Vagina (tissue), 2 donors: ENCODE measurements at places on chromosomes 13 and 19.

GRCh38 chr19:2207991-2208860 is 27.9 kb downstream of the PLEKHJ1 start:
- DNase-seq = no peak

- DNase-seq = no peak
These were observed 34.8 kb downstream of the SLAIN1 start for GRCh38 chr13:77732287-77732686.

DNA sequence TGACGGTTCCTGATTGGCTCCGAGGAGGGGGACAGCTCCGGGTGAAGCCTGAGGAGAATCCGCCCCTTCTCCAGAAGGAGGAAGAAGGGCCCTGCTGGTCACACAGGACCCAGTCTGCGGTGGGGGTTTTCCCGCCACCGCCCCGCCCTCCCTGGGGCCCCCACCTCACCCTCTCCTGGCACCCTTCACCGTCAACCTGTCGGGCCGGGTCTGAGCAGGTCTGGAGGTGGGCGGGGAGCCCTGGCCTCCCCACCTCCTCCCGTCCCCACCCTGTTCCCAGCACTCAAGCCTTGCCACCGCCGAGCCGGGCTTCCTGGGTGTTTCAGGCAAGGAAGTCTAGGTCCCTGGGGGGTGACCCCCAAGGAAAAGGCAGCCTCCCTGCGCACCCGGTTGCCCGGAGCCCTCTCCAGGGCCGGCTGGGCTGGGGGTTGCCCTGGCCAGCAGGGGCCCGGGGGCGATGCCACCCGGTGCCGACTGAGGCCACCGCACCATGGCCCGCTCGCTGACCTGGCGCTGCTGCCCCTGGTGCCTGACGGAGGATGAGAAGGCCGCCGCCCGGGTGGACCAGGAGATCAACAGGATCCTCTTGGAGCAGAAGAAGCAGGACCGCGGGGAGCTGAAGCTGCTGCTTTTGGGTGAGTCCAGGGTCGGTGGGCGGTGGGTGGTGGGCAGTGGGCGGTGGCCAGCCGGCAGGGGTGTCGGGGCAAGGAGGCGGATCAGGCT is at the start of gene GNA15:
GNA15 (plus strand) TSS at position 73 of the 723 bp plus-strand sequence; CDS start at position 491, 418 bp downstream.
- DNase-seq = no peak

DNA sequence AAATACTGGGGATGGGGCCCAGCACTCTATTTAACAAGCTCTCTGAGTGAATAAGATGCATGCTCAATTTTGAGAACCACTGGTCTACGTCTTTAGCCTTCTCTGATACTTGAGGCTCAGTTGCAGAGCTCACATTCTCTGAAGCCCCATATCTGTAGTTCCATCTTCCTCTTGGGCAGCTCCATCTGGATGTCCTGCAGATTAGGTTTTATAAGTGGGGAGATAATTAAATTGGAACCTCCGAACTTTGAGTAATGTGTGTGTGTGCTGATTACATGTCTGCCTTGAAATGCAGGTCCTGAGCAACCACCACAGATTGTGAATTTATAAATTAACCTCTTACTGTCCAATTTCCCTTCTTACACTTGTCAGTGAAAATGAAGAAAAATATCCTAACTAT is 7.2 kb upstream of the RASL11A start:
- DNase-seq = no peak

- DNase-seq = no peak
These were observed 6.4 kb downstream of the PGLS start for GRCh38 chr19:17517898-17518297.

GRCh38 chr13:36069881-36070366 is 61.3 kb downstream of the DCLK1 start:
- DNase-seq = no peak

GRCh38 chr19:16914421-16914820 is 25.6 kb downstream of the F2RL3 start:
- DNase-seq = no peak

DNA sequence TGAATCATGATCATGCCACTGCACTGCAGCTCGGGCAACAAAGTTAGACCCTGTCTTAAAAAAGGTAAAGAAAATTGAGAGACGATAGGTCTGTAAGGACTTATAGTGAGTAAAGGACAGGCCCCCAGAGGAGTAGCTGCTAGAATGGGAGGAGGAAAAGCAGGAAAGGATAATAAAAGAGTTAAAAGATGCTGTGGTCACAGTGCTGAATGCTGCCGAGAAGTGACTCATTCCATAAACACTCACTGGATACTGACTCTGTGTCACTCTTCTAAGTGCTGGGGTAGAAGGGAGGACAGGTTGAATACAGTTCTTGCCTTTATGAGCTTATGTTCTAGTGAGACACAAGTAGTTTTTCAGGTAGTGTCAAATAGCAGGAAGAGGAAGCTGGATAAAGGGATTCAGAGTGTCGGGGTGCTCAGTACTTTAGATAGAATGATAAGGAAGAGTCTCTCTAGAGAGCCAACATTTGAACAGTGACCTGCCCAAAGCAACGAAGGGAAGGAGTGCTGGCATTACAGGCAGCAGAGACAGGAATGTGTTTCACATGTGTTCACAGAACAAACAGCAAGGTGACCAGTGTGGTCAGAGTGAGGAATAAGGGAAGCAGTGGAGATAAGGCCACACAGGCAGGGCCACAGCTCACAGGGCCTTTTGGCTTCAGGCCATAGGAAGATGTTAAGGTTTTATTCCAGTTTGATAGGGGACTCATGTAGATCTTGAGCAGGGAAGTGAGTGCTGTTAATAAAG is 1240.5 kb downstream of the UQCRFS1 start:
- no peak for DNase-seq

GRCh38 chr13:50106559-50106958 is 91.3 kb downstream of the KCNRG start:
- no peak for DNase-seq

DNA sequence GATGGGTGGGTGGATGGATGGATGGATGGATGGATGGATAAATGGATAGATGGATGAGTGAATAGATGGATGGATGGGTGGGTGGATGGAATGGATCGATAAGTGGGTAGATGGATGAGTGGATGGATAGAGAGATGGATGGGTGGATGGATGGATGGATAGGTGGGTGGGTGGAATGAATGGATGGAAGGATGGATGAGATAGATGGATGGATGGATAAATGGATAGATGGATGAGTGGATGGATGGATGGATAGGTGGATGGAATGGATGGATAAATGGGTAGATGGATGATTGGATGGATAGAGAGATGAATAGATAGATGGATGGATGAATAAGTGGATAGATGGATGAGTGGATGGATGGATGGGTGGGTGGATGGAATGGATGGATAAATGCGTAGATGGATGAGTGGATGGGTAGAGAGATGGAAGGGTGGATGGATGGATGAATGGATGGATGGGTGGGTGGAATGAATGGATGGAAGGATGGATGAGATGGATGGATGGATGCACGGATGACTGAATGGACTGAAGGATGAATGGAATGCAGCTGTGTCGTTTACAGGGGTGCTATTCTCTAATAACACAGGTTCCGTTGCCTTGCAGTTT is 21.8 kb downstream of the PRR22 start:
- no peak for DNase-seq

- no peak for DNase-seq
These were observed 92.1 kb downstream of the GADD45B start for GRCh38 chr19:2567996-2568395.

DNA sequence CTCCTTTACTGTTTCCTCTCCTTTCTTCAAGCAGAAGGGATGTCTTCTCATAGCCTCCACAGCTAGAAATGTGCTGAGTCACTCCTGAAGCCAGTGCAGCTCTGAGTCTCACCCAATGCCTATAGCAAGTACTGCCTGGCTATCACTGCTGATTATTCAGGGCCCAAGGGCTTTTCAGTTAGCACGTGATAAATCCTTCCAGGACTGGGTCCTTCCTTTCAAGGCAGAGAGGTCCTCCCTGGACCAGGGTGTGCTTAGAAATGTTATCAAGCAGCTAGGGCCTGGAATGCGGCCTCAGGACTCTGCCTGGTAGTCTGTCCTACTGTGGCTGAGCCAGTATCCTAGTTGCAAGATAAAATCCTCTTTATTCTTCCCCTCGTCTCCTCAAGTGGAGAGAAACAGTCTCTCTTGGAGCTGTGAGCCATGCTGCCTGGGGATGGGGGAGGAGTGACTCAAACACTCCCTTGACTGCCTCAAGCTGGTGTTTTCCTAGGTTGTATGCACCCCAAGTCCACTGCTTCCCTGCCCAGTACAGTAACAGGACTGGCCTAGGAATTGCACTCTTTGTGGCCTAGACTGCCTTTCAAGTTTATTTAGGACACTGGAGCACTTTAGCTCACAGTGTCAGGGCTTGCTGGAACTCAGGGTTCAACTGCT is 198.7 kb upstream of the SERP2 start:
- no peak for DNase-seq

- DNase-seq = no peak
These were observed 32.8 kb upstream of the NDUFS7 start for GRCh38 chr19:1350867-1351266.

DNA sequence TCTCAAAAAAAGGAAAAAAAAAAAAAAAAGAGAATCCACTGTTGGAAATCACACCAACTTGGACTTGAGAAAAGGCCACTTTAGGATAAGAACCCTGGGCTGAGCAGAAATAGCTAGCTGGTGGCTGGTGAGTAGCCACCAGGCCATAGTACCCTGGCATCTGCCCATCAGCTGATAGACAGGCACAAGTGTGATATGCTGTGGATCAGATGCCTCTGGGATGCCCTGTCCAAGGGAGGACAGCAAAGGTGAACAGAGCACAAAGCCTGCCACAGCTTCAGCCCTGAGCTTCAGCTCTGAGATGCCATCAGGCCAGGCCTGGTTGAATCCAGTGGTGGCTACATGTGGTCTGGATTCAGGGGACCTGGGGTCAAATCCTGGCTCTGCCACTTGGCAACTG is 8.7 kb downstream of the SIRT2 start:
- DNase-seq = no peak

DNA sequence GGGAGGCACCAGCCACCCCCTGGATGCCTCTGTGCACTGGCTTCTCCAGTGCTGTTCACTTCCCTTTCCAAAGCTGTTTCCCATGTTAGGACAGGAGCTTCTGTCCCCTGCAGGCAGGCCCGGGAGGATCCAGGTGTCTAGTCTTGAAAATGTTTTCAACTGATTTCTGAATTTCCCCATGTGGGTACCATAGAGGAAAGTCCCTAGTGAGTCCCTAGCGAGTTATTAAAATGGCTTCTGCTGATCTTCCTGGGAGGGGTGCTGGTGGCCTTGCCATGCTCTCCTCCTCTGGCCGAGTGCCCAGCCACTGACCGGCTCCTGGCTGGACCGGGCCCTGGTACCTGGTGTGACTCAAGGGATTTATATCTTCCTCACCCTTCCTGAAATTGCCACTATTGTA is 5.2 kb upstream of the ANKRD10 start:
- no peak for DNase-seq

DNA sequence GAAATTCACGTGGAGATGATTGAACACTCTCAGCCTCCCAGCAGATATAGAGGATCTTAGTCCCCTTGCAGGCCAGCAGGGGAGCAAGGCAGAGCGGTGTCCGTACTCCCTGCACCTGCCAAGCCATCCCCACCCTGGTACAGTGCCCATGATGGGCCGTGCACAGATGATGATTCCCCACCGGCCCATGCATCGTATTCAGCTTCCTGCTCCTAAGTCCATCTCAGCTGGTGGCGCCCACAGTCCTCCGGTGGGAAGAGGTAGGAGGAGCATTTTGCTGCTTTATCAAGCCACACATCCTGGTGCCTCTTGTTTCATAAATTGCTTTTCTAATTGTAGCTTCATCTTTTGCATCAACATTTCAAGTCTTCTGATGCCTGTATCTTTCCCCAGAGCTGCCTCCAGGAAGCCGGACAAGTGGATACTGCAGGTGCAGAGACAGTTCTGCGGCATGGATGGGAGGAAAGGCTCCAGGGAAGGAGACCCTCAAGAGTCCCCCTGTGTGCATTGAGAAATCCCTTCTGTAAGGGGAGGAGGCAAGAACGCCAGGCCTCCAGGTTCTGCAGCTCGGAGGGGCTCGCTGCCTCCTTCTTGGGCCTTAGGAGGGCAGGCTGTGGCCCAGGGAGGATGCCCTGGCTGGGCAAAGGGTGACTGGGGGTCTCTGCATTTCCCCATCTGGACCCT is 55.3 kb downstream of the F2RL3 start:
- no peak for DNase-seq

GRCh38 chr19:47445937-47446402 is 25.7 kb downstream of the SLC8A2 start:
- DNase-seq = no peak
